AG09309 (cell line): ENCODE measurements at places on chromosomes 4 and X.

- no peak for DNase-seq
Observed at GRCh38 chr4:155524926-155525455, 141.7 kb upstream of the GUCY1A1 start.

DNA sequence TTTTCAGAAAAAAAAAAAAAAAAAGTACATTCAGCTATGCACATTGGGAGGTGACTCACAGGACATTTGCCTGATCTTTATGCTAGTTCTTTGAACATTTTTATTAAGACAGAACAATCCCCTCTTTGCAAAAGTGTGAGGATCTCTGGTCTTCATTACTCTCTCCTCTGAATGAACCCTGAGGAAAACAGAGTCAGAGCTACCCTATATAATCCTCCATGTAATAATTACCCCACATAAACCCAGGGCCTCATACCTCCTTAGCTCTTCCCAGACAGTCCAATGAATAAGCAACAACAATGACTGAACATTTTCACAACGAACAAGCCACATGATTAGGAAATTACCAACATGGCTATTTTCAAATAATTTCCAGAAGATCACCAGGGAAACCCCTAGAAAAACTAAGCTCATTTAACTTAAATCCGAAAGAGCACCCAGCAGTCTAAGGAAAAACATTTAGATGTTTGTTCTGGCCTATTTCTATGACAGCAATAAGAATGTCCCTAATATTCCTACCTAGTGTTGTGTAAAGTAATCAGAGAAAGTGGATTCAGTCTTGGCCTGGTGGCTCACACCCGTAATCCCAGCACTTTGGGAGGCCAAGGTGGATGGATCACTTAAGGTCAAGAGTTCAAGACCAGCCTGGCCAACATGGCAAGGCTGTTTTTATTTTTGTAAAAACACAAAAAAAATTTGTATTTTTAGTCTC is 37.8 kb downstream of the TBC1D9 start:
- no peak for DNase-seq

DNA sequence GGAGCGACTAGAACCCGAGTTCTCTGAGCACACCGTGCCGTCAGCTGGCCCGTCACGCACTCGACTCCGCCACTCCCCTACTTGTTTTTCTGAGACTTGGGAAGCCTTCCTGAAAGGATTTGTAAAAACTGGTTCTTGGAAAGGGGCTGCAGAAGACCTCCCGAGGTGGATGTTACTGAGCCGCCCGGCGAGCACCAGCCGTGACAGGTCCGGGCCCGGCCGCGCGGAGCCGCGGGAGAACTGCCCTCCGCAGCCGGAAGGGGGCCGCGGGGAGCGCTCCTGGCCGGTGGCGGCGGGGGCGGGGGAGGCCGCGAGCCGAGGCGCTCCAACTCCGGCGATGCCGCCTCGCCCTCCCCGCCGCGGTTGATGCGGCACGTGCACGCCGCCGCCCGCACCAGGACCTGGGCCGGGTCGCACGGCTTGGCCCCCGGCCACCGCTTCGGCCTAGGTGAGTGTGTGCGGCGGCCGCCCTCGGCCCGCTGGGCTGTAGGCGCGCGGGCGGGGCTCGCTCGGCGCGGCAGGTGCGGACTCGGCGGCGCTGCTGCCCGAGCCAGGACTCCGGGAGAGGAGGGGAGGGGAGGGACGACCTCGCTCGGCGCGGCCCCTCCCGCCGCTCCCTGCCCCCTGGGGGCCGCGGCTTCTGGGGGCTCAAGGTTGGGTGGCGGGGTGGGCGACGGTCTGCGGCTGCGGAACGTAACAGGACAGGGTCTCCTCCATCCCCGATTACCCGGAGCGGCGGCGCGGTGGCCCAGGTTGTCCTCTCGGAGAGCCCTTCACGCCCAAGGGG is 1.7 kb downstream of the SPRY1 start:
- no peak for DNase-seq

GRCh38 chrX:109691277-109691676 is 41.8 kb downstream of the ACSL4 start:
- DNase-seq: no peak

GRCh38 chrX:153059191-153060094 is 3.2 kb downstream of the PNMA3 start:
- DNase-seq: no peak

GRCh38 chrX:6852869-6853268 is 294.6 kb upstream of the STS start:
- no peak for DNase-seq

GRCh38 chr4:112153211-112153791 is 8.0 kb downstream of the FAM241A start:
- DNase-seq: no peak
